ENCODE measurements at places on chromosomes 13 and 19.

- DNase-seq: no peak
These were observed 3.7 kb upstream of the IRS2 start for GRCh38 chr13:109790086-109790485.

DNA sequence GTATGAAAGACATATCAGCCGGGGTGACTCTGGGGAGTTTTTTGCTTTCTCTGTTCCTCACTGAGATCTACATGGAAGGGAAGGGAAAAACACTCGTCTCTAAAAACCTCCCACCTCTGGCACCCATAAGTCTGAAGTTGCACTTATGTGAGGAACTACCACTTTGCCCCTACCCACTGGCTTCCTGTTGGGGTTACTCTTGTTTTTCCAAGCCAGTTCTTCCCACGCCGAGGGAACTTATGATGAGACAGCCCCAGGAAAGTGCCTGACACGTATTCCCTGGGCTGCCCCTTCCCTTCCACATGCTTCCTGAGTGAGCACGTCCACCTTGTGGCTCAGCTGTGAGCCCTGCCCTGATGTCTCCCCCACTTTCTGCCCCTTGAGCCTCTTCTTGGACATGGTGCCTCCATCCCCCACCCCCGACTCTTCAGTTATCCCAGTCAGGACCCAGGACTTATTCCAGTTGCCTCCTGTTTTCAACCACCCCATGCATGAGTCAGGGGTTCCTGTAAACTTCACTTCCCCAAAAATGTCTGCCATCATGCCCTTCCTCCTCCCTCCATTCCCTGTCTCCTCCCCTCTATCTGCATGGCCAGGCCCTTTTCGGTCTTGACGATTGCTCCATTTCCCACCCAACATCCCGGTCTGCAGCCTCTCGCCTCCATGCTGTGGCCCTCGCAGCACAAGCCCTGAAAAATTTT is 5.1 kb upstream of the SIGLEC7 start:
- DNase-seq: no peak

- DNase-seq: no peak
These were observed 704 bp downstream of the ZNF814 start for GRCh38 chr19:57888107-57888559.

DNA sequence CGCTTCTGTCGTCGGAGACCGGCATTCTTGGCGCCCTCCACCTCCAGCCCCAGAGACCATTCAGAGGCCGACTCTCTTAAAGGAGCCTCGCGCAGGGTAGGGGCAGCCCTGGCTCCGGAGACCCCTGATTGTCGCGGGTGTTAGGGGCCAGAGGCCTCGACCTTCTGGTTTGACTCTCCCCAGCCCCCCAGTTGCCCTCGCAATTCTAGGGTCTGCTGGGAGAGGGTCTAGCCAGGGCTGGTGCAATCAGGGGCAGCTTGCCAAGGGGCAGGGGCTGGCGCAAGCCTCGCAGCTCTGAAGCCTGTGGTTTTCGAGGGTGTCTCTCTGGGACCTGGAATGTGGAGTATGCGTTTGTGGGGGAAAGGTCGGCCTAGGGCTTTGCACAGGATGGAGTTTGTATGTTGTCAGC is 1.6 kb upstream of the SLC7A10 start:
- DNase-seq: no peak

GRCh38 chr19:38734426-38735256 is 9.6 kb downstream of the CAPN12 start:
- no peak for DNase-seq

GRCh38 chr13:25819856-25820530 is 231.8 kb downstream of the SHISA2 start:
- DNase-seq: no peak

DNA sequence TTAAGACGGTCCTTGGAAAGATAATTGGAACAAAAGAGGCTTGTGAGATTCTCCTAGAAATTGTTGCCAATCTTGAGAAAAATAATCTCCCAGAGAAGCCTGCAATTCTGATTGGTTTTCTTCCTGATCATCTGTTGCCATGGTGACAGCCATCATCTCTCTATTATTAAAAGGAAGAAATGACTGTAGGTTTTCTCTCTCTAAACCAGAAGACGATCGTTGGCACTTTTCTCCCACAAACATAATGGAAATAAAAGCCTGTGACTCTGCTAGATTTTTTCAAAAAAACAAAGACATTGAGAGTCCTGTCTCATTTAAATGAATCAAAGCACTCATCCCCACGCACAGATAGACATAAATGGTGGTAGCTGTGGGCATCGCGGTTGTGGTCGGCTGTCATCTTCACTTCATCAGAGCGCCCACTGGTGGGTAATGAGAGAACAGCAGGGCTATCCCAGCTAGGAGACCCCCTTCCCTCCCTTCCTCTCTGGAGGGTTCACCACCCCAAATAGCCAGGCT is 21.7 kb upstream of the CALM3 start:
- DNase-seq: peak; percentile 24

DNA sequence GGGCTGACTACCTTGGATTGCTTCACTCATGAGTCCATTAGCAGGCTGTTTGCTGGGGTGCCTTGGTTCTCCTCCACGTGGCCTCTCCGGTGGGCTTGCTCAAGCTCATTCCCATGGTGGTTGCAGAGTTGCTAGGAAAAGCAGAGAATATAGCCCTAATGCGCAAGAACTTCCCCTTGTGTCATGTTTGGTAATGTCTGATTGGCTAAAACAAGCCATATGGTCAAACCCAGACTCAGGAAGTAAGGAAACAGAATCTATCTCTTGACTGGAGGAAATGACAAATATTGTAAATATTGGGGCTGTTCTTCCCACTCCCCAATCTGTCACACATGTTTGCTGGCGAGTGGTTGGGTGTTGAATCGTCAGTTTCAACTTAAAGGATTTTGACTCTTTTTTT is 12.1 kb downstream of the NFILZ start:
- DNase-seq: no peak

DNA sequence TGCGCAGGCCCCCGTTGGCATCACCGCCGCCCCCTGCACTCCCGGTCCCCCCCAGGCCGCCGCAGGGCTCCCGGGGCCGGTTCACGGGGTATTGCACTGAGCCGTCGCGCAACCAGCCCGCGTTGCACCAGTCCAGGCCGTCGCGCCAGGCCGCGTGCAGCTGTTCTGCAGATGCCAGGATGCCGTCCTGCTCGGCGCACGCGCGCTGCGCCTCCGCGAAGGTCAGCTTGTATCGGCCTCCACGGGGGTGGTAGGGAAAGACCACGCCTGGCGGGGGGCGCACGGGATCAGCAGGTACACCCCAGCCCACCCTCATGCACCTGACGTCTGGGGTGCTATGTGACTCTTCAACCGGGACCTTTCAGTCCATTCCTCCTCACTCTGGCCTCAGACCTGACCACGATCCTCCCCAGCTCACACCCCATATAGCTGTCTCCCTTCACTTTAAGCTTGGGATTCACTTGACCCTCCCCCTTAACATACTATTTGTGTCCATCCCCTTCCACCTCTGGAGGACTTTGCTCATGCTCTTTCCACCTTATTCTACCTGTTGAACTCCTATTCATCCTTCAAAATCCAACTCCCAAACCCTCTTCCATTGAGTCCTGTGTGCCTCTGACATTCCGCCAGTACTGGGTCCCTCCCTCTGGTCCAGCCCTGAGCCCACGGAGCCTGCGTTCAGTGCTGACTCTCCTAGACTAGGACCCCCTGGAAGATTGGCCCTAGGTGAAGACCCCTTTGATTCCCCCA is 14.3 kb downstream of the TM6SF2 start:
- DNase-seq: no peak

- DNase-seq: no peak
These were observed 1730.9 kb downstream of the PCDH9 start for GRCh38 chr13:65499256-65499655.

- DNase-seq: no peak
These were observed 24.6 kb downstream of the XPO4 start for GRCh38 chr13:20877902-20878301.

GRCh38 chr13:111317571-111318345 is 2.7 kb upstream of the TEX29 start:
- no peak for DNase-seq

- no peak for DNase-seq
These were observed 138.9 kb downstream of the OLFM4 start for GRCh38 chr13:53167561-53167960.

DNA sequence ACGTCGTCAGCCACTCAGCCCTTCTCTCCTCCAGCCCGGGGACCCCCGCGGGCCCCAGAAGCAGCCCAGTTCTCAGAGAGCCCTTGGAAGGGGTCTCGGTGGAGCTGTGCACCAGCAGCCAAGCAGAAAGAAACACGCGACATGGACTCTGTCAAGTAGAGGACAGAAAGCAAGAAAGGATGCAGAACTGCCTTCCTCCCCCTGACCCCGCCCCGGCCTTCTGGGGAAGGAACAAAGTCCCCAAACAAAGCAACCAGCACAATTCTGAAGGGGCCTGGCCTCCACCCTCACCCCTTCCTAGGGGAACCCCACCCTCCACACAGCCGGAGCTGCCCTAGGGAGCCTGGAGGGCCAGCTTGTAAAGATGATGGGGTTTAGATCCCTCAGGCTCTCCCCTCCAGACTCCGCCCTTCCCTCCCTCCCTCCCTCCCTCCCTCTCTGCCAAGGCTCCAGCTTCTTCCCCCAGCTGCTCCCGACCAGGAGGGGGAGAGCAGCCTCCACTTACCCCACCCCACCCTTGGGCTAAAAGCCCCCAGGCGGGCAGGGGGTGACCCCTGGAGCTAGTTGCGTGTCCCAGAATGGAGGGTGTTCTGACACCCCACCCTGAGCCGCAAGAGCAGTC is 7.8 kb downstream of the LYL1 start:
- DNase-seq: no peak

DNA sequence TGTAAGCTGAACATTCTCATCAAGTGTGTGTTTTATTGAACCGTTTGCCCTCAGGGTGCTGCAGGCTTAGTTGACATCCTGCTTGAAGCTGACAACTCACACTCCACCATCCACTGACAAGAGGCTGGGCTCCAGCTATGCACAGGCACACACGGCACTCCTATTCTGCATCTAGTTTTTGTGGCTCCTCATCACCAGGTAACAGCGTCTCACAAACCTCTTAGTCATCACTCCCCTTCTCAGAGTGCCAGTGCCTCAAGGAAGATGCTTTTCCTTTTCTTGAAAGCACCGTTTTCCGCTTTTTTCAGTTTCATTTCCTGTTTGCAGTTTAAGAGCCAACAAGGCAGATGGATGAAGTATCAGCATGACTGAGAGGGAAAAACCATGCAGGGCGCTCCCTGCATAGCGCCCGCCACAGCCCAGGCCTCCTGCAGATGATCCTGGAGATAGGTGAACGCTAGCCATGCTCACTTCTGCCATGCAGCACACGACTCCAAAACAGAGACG is 491.2 kb downstream of the COG6 start:
- DNase-seq: no peak

DNA sequence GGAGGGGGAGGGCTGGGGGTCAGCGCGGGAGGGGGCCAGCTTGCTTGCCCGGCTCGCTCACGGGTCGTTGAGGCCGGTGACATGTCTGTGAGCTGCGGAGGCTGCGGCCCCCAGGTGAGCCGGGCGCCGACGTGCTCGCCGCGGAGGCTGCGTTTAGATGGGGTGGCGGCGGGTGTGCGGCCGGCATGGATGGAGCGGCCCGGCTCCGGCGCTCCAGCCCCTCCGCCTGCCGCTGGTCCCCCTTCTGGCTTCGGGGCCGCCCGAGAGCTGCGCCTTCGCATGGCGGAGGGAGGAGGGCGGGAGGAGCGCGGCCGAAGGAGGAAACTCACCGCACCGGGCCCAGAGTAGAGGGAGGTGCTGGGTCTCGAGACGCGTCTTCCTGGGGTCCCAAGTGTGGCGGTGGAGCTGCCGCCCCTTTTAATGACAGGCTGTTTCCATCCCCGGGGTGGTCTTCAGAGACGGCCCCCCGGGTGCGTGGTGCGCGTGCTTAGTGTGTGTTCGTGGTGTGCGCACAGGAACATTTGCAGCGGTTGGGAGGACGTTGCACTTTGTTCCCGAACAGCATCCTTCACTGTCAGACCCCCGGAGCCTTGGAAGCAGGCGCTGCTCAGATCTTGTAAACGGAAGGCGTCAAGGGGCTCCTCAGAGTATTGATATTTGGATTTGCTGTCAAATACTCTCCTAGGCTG is at the start of gene AKAP11:
Gene AKAP11, plus strand, starts transcription at position 38 of the 689 bp plus-strand sequence. CDS start 14,197 bp downstream, outside the sequence.
- peak; percentile 49 for DNase-seq
